T-helper 1 cell (primary cell): ENCODE measurements at places on chromosomes 2 and 18.

- no peak for DNase-seq
Observed at GRCh38 chr18:35691625-35692024, 110.1 kb downstream of the GALNT1 start.

- no peak for DNase-seq
Observed at GRCh38 chr18:60568220-60568619, 195.6 kb upstream of the MC4R start.

- DNase-seq = peak; percentile 70
Observed at GRCh38 chr18:77062518-77063003, 70.0 kb downstream of the MBP start.

- DNase-seq = no peak
Observed at GRCh38 chr2:150832686-150833085, 345.2 kb upstream of the RND3 start.

DNA sequence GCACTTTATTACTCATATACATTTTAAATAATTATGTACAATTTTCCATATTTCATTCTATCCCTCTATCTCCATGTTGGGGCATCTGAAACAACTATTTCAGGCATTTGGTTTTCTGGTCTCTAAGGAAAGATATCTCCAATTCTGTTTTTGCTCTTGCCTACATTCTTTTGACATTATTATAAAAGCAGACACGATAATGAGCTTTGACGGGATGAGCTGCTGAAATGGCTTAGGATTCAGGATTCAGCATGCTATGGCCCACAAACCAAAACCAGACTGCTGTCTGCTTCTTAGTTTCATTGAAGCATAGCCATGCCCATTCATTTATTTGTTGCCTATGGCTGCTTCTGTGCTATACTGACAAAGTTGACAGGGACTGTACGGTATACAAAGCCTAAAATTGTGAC lies 42.7 kb upstream of the GLS start:
- DNase-seq = no peak

- no peak for DNase-seq
Observed at GRCh38 chr2:173792166-173792565, 173.0 kb downstream of the SP3 start.

DNA sequence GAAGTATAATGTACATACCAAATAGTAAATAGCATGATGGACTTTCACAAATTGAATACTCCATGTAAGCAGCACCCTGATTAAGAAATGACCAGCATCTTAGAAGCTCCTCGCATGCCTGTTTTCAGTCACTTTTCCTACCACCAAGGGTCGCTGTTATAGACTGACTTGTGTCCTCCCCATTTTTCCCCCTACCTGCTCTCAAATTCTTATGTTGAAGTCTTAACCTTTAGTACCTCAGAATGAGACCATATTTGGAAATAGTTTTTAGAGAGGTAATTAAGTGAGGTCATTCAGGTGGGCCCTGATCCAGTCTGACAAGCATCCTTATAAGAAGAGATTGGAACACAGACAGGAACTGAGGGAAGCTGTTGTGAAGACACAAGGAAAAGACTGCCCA lies 125.9 kb downstream of the LYPD6 start:
- DNase-seq = no peak

DNA sequence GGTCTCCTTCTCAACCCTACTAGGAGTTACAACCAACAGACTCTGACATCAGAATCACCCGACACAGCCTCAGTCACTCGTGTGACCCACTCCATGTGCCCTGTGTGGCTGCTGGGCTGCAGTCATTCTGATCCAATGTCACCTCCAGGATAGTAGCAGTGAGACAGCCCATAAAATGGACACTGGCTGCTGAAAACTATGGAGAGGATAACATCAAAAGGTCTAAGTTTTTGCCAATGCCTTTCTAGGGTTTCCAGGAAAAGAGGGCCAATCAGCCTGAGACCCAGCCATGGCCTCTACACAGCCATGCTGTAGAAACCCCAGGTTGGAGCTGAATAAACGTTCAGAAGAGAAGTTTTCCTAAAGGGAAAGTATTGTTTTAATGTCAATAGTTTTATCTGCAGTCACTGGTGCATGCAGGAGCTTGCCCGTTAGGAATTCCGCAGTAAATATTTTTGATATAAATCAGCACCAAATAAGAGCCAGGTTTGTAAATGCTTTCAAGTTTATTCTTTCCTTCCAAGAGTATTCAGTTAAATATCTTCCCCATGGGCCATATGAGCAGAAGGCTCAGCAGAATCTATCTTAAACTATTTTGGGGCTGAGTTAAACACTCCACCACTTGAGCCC lies 92.2 kb upstream of the PID1 start:
- DNase-seq = no peak

GRCh38 chr18:24488824-24489493 lies 28.5 kb downstream of the HRH4 start:
- DNase-seq = no peak

DNA sequence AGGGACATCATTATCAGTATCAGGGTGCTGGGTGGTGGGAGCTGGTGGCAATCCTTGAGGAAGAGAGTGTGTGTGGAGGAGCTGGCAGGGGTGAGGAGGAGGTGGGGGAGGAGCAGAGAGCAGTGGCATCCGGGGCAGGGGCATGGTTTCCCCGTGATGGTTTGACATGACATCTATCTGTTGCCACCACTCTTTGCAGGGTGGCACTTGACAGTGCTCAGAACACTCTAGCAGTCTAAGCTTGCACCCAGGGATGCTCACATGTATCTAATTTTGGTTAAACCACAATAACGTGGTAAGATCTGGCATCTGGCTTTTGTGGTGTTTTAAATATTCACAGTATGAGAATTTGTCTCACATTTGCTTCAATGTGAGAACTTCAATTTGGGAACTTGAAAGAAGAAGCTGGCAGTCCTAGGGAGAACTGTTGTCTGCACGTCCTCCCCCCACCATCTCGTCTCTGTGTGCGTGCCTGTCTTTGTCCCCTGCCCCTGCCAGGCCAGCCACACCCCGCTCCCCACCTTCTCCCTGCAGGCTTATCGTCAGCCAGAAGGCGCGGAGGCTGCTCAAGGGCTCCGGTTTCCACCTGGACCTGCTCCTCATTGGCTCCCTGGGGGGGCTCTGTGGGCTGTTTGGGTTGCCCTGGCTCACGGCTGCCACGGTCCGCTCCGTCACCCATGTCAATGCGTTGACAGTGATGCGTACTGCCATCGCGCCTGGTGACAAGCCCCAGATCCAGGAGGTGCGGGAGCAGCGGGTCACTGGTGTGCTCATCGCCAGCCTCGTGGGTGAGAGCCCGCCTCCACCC lies 11.7 kb downstream of the SLC4A3 start:
- DNase-seq = no peak

DNA sequence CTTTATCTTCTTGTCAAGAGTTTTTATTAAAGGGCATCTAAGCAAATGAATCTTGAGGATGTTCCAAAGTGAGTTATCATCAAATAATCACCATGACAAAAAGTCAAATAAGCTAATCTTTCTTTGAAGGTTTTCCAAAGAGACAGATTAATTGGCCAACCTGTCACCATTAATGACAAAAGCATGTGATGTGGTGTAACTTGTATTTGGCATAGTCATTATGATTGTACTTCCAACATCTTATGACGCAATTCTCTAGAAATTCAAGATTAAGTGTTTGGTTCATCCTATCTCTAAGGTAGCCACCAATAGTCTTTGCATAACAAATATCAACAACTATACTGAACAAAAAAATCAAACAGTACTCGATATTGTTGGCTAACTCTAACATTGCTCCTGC lies 28.6 kb downstream of the RBMS1 start:
- DNase-seq = no peak

DNA sequence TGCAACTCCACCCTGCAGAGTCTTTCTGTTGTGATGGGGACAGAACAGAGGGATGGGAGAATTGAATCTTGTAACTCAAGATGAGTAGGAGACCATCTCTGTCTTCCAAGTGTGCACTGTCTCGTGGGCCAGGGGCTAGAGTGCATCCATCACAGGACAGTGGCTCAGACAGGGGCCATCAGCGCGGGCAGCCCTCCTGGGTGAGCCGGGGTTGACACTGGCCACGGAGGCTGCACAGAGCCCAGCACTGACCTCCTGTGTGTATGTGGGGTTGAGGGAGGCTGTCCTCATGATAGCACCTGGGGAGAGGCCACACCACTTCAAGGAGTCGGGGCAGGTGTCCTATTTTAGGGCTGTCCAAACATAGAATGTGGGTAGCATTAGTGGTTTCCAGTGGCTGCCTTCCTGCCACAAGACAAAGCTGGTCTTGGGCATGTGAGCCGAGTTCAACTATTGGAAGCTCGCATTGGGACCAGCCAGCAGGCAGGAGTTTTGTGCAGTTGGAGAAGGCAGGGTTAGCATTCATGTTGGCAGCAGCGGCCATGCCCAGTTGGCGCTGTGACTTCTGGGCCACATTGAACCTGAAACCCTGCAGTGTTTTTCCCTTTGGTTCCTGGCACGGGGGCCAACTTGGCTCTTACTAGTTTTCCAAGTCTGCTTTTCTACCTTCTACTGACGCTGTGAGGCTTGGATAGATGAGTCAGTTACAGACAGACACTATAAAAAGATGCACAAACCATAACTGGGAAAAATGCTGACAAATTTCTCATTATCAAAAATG lies 45.3 kb downstream of the ACOXL start:
- DNase-seq = no peak

DNA sequence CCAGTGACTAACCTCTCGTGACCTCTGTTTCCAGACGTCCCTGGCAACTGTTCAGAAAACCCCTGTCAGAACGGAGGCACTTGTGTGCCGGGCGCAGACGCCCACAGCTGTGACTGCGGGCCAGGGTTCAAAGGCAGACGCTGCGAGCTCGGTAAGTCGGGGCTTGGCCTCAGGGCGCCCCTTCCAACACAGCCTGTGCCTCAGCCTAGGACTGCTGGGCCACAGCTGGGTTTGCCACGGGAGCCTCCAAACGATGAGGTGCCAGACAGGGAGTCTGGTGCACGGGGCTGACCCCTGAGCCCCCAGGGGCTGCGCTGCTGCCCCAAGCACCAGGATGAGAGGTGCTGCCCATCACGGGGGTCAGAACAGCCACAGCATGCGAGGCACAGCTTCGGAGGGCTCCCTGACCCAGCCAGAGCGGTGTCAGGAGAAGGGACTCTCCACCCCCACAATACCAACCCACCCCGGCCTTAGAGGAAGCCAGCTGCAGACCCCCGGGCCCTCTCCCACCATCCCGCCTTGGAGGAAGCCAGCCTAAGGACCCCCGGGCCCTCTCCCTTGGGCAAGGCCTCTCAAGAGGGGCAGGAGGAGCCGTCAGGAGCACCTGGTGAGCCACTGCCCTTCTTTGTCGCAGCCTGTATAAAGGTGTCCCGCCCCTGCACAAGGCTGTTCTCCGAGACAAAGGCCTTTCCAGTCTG lies 20.3 kb downstream of the MTERF4 start:
- DNase-seq = no peak

GRCh38 chr2:238872026-238872425 lies 24.1 kb downstream of the TWIST2 start:
- DNase-seq = no peak

GRCh38 chr2:120850551-120850950 lies 114.9 kb downstream of the GLI2 start:
- DNase-seq = no peak

GRCh38 chr2:207241198-207241597 lies 75.5 kb upstream of the KLF7 start:
- DNase-seq = no peak

- DNase-seq = no peak
Observed at GRCh38 chr2:23924589-23925359, 2.1 kb downstream of the ATAD2B start.

DNA sequence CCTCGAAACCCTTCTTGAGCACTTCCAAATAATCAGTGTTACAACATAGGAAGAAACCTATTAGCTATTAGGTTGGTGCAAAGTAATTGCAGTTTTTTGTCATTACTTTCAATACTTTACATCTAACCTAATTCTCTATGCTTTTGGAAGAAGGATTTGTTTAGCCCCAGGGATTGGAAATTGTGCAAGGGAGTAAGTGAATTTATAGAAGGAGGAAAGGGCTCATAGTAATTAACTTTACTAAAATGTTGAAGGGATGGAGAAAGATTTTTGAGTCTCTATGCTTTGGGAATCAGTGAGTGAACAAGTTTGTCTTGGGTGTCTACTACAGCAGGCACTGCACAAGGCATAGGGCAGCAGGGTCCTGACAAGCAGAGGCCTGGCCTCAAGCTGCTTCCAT lies 261.1 kb downstream of the EN1 start:
- no peak for DNase-seq

GRCh38 chr2:17901246-17901645 lies 22.8 kb downstream of the KCNS3 start:
- DNase-seq = no peak

- no peak for DNase-seq
Observed at GRCh38 chr2:27831279-27832050, 58.7 kb downstream of the RBKS start.

DNA sequence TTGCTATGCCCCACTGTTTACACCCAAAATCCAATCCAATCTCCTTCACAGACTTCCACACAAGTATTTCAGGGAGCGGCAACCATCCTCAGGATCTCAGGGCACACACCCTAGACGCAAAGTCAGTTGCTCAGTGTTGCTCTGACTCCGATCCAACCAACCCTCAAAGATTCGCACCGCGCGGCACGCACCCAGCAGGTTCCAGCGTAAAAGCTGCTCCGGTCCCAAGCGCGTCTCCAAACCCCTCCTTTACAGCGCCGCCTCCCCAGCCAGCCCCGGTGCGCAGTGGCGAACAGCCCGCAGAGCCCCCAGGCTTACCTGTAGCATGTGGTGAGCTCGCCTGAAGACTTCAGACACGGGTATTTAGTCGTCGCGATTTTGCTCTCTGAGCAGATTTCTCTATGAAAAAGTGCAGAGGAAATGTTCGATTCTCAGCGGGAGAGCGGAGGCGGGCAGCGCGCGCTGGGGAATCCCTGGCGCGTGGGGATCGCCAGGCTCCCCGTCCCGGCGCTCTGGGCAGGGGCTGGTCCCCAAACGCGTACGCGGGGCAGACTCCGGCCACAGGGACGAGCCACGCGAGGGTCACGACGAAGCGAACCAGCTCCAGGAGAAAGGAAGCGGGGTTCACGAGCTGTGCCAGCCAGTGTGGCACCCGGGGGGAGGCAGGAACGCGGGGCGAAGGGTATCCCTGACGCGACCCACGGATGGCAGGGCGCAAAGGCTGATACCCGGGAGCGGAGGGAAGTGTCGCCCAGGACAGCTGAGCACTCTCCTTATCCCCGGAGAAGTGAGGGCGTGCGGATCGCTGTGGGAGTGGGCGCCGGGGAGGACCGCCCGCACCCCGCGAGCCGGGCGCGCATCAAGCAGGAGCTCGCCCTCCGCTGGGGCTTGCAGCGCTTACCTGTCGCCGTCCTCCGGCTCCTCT lies 650 bp downstream of the CCBE1 start:
- DNase-seq = no peak

GRCh38 chr2:41597680-41598079 lies 450.1 kb upstream of the PKDCC start:
- no peak for DNase-seq

DNA sequence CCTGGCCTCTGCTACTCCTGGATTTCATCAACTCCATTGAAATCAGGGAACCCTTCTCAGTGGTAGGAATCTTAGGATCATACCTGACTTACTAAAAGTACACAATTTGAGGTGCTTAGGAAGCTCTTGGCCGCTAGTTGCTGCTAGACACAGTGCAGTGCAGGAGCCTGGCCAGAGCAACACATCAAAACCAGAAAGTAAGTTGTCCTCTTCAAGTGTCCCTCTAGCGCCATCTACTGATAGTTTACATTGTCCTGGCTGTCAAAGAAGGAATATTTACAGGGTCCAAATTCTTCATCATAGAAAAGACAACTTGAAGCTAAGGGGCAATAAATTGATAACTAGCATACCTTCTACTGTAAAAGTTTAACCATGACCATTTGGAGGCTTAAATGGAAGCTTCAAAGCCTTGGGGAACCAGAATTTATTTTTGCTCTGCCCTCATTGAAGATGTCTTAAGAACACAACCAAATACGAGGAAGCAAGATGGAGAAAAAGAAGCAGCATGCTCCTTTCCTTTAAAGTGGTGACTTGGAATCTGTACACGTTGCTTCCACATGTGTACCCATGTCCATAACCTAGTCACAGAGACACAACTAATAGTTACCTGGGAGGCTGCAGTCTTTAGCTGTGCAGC lies 889.1 kb upstream of the GCFC2 start:
- no peak for DNase-seq
